Gastrocnemius medialis (tissue), 4 donors: ENCODE measurements at places on chromosomes 11 and 22.

- no peaks in the 10 kb centered on the region for H3K4me1 ChIP-seq
- no peaks in the 10 kb centered on the region for H3K36me3 ChIP-seq
- H3K4me3 ChIP-seq, result no peak overlapping the region
- DNase-seq, result no peak
- H3K27me3 ChIP-seq, result no peaks in the 10 kb centered on the region
- no peak overlapping the region for H3K27ac ChIP-seq
These were observed 89.5 kb upstream of the FGF3 start for GRCh38 chr11:69908511-69909220.

DNA sequence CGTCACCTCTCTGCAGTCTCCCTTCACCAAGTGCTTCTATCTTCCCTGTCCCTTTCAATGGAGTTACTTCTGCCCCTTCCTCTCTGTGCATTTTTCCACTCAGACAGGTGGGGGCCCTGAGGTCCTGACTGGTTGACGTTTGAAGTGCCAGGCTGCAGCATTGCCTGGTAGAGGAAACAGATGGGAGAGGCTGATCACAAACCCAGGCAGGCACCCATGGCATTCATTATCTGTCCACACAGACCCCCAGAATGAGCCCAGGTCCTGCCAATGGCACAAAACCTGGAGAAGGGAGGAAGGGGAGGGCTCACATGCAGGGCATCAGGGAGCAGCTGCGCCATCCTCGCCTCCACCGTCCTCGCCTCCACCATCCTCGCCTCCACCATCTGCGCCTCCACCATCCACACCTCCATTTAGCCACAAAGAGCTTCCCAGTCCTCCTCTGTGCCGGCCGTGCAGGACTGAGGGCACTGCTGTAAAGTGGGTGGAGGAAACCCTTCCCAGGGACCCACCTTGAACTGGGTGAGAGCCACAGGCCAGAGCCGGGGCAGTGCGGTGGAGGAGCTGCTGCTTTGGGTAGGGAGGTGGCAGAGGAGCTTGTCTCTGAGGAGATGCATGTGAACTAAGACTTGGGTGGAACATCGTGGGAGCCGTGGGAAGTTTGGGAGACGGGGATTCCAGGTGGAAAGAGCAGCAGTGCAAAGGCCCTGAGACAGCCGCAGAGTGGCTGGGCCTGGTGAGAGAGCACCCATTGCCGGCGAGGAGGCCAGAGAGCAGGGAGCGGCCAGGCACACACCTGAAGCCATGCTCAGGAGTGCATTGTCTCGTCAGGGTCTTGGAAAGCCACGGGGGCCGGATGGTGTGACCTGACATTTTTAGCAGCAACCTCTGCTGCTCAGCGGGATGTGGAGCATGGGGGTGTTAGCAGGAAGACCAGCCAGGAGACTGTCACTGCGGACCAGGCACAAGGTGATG lies 145.1 kb downstream of the TBC1D22A start:
- no peaks in the 10 kb centered on the region for H3K36me3 ChIP-seq
- no peak overlapping the region for H3K4me3 ChIP-seq
- H3K4me1 ChIP-seq, result no peaks in the 10 kb centered on the region

- H3K4me1 ChIP-seq, result peaks cover 17% of the 10 kb centered on the region
- peak; percentile 43 for DNase-seq
- no peaks in the 10 kb centered on the region for H3K36me3 ChIP-seq
- H3K27ac ChIP-seq, result peak overlapping the region; percentile 66
- H3K4me3 ChIP-seq, result peak overlapping the region; percentile 66
These were observed 28.4 kb downstream of the KIAA0930 start for GRCh38 chr22:45212306-45212709.

DNA sequence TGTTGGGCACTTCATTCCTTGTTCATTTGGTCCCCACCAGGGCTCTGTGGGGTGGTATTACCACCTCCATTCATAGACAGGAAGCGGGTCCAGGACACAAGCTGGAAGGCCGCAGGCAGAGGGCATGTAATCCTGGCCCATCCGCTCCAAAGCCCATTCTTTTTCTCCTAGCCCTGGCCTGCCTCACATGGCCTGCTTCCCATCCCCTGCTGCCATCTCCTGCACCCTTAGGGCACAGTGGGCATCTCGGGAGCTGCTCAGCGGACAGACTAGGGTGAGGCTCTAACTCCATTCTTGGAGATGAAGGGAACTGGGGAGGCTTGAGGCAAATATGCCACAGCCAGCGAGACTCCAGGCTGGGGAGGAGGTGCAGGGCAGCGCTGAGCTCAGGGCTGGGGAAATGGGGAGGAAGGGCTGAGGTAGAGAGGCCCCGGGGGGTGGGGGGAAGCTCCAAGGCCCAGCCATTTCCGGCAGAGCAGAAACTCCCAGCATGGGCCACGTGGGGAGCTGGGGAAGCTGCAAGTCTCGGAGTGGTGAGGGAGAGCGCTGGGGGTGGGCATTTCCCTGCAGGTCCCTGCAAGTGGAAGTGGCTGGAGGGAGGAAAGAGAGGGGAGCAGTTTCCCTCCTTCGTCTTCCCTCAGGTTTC lies 14.3 kb upstream of the BCL9L start:
- no peaks in the 10 kb centered on the region for H3K27me3 ChIP-seq
- no peaks in the 10 kb centered on the region for H3K4me1 ChIP-seq
- H3K27ac ChIP-seq, result no peak overlapping the region
- no peak for DNase-seq
- no peaks in the 10 kb centered on the region for H3K36me3 ChIP-seq
- no peak overlapping the region for H3K4me3 ChIP-seq

DNA sequence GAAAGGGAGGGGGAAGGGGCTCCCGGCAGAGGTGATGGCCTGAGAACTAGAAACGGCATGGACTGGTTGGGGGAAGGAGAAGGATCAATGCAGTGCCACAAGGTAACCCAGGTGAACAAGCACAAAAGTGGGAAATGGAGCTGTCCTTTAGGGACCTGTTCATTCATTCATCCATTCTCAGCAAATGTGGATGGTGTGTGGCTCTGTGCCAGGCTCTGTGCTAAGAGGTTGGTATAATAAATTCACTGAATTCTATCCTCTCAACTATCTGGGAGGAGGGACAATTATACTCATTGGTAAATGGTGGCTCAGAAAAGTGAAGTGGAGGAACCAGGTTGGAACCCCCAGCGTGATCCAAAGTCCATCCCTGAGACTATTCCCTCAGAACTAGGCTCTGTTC lies 18.6 kb upstream of the ARAP1 start:
- no peak overlapping the region for H3K4me3 ChIP-seq
- no peaks in the 10 kb centered on the region for H3K36me3 ChIP-seq
- H3K4me1 ChIP-seq, result peaks cover 16% of the 10 kb centered on the region
- DNase-seq, result no peak
- no peaks in the 10 kb centered on the region for H3K27me3 ChIP-seq

DNA sequence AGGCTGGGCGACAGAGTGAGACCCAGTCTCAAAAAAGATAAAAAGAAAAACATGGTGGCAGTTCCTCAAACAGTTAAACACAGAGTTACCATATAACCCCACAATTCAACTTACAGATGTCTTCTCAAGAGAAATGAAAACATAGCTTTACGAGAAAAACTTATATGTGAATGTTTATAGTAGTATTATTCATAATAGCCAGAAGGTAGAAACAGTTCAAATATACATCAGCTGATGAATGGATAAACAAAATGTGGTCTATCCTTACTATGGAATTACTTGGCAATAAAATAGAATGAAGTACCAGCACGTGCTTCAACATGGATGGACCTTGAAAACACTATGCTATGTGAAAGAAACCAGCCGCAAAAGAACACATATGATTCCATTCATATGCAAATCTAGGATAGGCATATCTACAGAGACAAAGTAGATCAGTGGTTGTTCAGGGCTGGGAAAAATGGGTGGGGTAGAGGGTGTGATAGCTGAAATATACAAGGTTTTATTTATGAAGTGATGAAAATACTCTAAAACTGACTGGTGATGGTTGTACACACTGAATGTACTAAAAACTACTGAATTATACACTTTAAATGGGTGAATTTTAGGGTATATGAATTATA lies 12.4 kb downstream of the NF2 start:
- no peaks in the 10 kb centered on the region for H3K27me3 ChIP-seq
- H3K27ac ChIP-seq, result no peak overlapping the region
- peaks cover 12% of the 10 kb centered on the region for H3K4me1 ChIP-seq
- H3K36me3 ChIP-seq, result no peaks in the 10 kb centered on the region
- H3K4me3 ChIP-seq, result no peak overlapping the region

DNA sequence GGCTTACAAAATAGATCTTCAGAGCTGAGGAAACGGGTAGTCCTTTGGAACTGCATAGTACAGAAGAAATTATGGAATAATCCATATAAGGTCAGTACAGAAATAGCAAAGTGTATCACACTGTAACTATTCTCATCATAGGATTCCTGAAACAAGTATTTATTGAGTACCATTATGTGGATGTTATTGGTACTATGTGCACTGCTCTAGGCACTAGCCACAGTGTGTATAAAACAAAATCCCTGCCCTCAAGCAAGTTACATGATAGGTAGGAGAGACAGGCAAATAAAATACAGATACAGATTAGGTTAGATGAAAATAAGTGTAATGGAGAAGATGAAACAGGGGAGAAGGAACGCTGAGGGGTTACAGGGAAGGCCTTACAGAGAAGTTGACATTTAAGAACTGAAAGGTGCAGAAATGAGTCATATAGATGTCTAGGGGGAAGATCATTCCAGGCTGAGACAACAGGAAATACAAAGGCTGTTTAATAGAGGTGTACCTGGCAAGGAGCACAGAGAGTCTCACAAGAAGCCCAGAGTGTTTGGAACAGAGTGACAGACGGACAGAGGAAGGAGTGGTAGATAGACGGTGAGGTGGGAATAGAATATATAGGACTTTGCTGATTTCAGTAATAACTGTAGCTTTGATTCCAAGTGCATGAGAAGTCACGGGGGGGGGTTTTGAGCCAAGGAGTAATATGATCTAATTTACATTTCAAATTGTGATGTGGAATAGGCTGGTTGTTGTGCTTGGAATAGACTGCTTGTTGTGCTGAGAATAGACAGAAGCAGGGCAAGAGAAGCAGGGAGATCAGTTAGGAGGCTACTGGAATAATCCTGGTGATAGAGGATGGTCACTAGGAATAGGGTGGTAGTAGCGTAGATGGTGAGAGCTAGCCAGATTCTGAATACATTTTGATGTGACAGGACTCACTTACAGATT lies 13.7 kb downstream of the RNF141 start:
- peaks cover 35% of the 10 kb centered on the region for H3K36me3 ChIP-seq
- no peaks in the 10 kb centered on the region for H3K27me3 ChIP-seq
- H3K4me1 ChIP-seq, result peaks cover 18% of the 10 kb centered on the region
- peak overlapping the region; percentile 71 for H3K27ac ChIP-seq

GRCh38 chr11:118448294-118448693 lies 12.0 kb downstream of the KMT2A start:
- H3K27me3 ChIP-seq, result no peaks in the 10 kb centered on the region
- no peak for DNase-seq
- H3K4me3 ChIP-seq, result no peak overlapping the region
- peaks cover 26% of the 10 kb centered on the region for H3K4me1 ChIP-seq

- DNase-seq, result peak; percentile 78
- peaks cover 19% of the 10 kb centered on the region for H3K4me1 ChIP-seq
- peaks cover 8% of the 10 kb centered on the region for H3K27me3 ChIP-seq
- peak overlapping the region; percentile 71 for H3K27ac ChIP-seq
- H3K36me3 ChIP-seq, result no peaks in the 10 kb centered on the region
These were observed 1.7 kb downstream of the ADAMTS15 start for GRCh38 chr11:130449996-130450769.

DNA sequence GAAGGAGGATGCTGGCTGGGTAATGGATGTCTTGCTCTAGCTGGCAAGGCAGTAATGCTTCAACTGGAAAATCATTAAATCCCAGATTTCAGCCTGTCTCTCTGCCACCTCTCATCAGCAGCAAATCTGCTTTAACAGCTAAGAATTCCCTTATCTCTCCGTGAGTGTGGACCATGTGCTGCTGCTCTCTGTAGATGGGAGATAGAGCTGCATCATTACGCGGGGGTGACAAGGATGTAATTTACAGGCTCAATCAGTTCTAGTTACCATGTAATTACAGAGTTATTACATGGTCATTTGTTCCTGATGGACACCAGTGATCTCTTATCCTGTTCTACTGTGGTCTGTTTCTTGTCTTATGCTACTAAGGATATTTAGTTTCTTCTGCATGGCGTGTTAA lies 665.4 kb downstream of the NTM start:
- H3K27ac ChIP-seq, result no peak overlapping the region
- H3K27me3 ChIP-seq, result no peaks in the 10 kb centered on the region
- no peaks in the 10 kb centered on the region for H3K4me1 ChIP-seq
- no peak overlapping the region for H3K4me3 ChIP-seq
- H3K36me3 ChIP-seq, result no peaks in the 10 kb centered on the region

GRCh38 chr11:61378713-61379313 lies 13.6 kb upstream of the TMEM216 start:
- H3K4me3 ChIP-seq, result no peak overlapping the region
- peak; percentile 27 for DNase-seq
- no peaks in the 10 kb centered on the region for H3K36me3 ChIP-seq
- no peaks in the 10 kb centered on the region for H3K27me3 ChIP-seq
- H3K27ac ChIP-seq, result peak overlapping the region; percentile 82

- DNase-seq, result no peak
- no peak overlapping the region for H3K4me3 ChIP-seq
- H3K27ac ChIP-seq, result peak overlapping the region; percentile 96
- H3K4me1 ChIP-seq, result peaks cover 26% of the 10 kb centered on the region
- no peaks in the 10 kb centered on the region for H3K36me3 ChIP-seq
- H3K27me3 ChIP-seq, result no peaks in the 10 kb centered on the region
These were observed 8.3 kb downstream of the ATP5MGL start for GRCh38 chr22:42632096-42632495.

DNA sequence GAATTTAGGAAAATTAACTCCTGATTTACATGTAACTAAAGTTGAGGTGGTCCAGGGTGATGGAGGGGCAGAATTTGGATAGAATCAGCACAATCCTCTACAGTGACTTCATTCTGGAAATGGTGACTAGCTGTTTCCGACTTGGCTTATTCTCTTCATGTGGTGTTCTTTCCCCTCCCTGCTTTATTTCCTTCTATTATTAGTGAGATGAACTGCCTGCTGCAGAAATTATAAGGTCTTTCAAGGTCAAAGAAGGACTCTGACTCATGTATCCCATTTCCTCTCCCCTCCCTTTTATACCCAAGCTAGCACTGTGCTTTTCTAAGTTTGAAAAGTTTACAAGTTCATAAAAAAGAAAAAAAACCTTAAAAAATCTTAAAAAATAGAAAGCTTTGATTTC lies 12.2 kb upstream of the MRPL17 start:
- H3K27ac ChIP-seq, result peak overlapping the region; percentile 76
- DNase-seq, result no peak
- H3K36me3 ChIP-seq, result no peaks in the 10 kb centered on the region
- H3K4me3 ChIP-seq, result no peak overlapping the region

DNA sequence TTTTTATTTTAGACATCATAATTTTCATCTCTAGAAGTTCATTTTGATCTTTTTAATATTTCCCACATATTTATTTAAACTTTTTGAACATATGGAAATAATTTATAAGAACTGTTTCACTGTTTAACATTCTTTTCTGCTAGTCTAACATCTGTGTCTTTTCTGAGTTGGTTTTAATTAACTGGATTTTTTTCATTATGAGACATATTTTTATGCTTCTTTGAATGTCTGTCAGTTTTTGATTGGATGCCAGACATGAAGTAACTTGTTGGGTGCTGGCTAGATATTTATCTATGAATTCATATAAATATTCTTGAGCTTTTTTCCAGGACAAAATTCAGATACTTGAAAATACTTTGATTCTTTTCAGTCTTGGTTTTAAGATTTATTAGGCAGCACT lies 317.8 kb upstream of the NCAM1 start:
- H3K27me3 ChIP-seq, result no peaks in the 10 kb centered on the region
- H3K4me1 ChIP-seq, result no peaks in the 10 kb centered on the region
- no peak overlapping the region for H3K4me3 ChIP-seq
